Aortic smooth muscle cell (primary cell): ENCODE measurements at places on chromosomes 5 and 9. TPM values are rescaled to one million over a fixed set of nuclear protein-coding genes. Genes with fewer than 3 reads are reported as not detected.

The FGF18 gene
- total RNA-seq: under 0.01 and 0.12 TPM in 2 replicates

The GAPVD1 gene
- 41.2 and 43.8 TPM in 2 replicates for total RNA-seq

The GALNT10 gene
- 35.0 and 35.7 TPM in 2 replicates for total RNA-seq

The HIGD2A gene
- 32.6 and 33.9 TPM in 2 replicates for total RNA-seq

The LCN10 gene
- total RNA-seq: not detected in 2 replicates

The EQTN gene
- total RNA-seq: not detected in 2 replicates

The NR4A3 gene
- 2.4 and 3.6 TPM in 2 replicates for total RNA-seq

The DND1 gene
- 0.13 and 0.19 TPM in 2 replicates for total RNA-seq

The SPATA31C1 gene
- not detected in 2 replicates for total RNA-seq

The MEIKIN gene
- 0.06 TPM in 1 of 2 replicates, not detected in the other for total RNA-seq

The NMUR2 gene
- not detected in 2 replicates for total RNA-seq

The PTGES gene
- total RNA-seq: 1.9 and 4.4 TPM in 2 replicates

The SNX18 gene
- 36.7 and 47.8 TPM in 2 replicates for total RNA-seq

The CCDC171 gene
- total RNA-seq: 2.4 and 2.9 TPM in 2 replicates

The TPPP gene
- 0.93 and 1.1 TPM in 2 replicates for total RNA-seq

The DRD1 gene
- total RNA-seq: 0.12 and 0.53 TPM in 2 replicates

The GMCL2 gene
- total RNA-seq: not detected in 2 replicates

The SLC34A1 gene
- not detected in 2 replicates for total RNA-seq

The DNM1 gene
- 1.1 and 3.0 TPM in 2 replicates for total RNA-seq

The MEGF10 gene
- total RNA-seq: 0.06 and 0.13 TPM in 2 replicates

The ZNF169 gene
- total RNA-seq: 2.1 and 2.9 TPM in 2 replicates

The CEP120 gene
- total RNA-seq: 12.7 and 14.0 TPM in 2 replicates

The SMU1 gene
- total RNA-seq: 35.6 and 36.9 TPM in 2 replicates

The TUSC1 gene
- 4.9 and 7.1 TPM in 2 replicates for total RNA-seq

The NXNL2 gene
- total RNA-seq: 0.66 and 0.81 TPM in 2 replicates

The IFNA8 gene
- not detected in 2 replicates for total RNA-seq

The FOXD4L4 gene
- total RNA-seq: under 0.01 and 0.26 TPM in 2 replicates

The CDX1 gene
- 0.12 and 0.13 TPM in 2 replicates for total RNA-seq

The CNTLN gene
- total RNA-seq: 9.9 and 11.5 TPM in 2 replicates

The SETD9 gene
- total RNA-seq: 10.1 and 11.6 TPM in 2 replicates

The FSTL4 gene
- not detected in 2 replicates for total RNA-seq

The LHX2 gene
- total RNA-seq: not detected in 2 replicates

The INSL6 gene
- total RNA-seq: not detected in 2 replicates

The C9orf152 gene
- not detected in 2 replicates for total RNA-seq

The CTSL gene
- total RNA-seq: 696 and 1,077 TPM in 2 replicates

The INSL4 gene
- under 0.01 TPM in 1 of 2 replicates, not detected in the other for total RNA-seq

The HBEGF gene
- 4.8 and 5.8 TPM in 2 replicates for total RNA-seq

The TAF1L gene
- under 0.01 TPM in 2 replicates for total RNA-seq

The COL15A1 gene
- 2.6 and 2.7 TPM in 2 replicates for total RNA-seq

The MAMDC2 gene
- total RNA-seq: 2.5 and 2.6 TPM in 2 replicates

The GARIN3 gene
- not detected in 2 replicates for total RNA-seq
